ENCODE measurements at places on chromosomes 7 and 10. TPM values are rescaled to one million over a fixed set of nuclear protein-coding genes. Genes with fewer than 3 reads are reported as not detected.

The EPO gene
- total RNA-seq = not detected

The LGI1 gene
- not detected for total RNA-seq

The PTPRN2 gene
- 0.54 TPM for total RNA-seq

The INSYN2A gene
- not detected for total RNA-seq

The NACAD gene
- total RNA-seq = 0.05 TPM

The ATP6V0E2 gene
- 31.8 TPM for total RNA-seq

The TASOR2 gene
- total RNA-seq = 37.7 TPM

The PDK4 gene
- total RNA-seq = not detected
